DMS 273 treated with DMSO at 0.1 percent for 48 hours (cell line): ENCODE measurements at places on chromosomes 7 and 10.

DNA sequence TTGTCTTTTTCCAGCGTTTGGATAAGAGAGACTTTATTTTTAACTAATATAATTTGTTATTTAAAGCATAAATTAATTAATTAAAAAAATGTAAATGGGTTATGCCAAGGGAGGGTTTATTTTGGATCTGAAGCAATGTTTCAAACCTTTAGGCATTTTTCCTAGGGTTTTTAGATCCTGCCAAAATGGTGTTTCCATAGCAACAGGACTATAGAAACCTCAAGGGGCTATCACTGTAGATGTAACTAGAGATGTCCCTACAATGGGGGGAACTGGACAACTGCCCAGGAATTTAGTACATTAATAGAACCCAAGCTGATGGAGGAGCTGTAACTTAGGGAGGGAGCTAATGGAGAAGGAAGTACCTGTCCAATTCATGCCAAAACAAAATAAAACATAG, 57.3 kb downstream of the SLC39A12 start:
- no peak for DNase-seq

DNA sequence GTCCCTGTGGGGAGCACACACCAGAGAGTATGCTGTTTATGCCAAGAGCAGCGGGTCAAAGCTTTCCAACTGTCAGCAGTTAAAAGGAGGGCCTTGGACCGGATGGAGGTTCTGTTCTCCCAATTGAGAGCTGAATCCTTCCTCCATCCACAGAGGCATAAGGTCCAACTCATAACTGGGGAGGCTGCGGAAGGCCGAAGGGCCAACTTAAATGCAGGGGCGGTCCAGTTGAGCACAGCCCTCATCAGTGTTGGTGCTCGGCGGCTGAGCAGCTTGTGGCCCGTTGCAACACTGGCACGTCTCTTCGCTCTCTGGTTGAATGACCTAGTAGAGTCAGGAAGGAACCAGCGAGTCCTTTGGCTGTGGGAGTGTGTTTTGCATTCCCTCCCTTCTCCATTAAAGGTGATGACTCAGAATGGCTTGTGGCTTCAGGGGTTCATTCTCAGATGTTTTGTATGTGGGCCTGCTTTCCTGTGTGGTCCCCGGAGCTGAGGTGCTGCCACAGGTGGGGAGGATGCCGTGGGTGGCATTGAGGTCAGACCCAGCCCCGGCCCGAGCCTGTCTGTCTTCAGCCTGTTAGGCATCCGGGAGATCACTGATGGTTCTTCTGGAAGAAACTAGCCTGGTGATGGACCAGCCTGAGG, 44.8 kb upstream of the DMBT1 start:
- DNase-seq, result no peak

DNA sequence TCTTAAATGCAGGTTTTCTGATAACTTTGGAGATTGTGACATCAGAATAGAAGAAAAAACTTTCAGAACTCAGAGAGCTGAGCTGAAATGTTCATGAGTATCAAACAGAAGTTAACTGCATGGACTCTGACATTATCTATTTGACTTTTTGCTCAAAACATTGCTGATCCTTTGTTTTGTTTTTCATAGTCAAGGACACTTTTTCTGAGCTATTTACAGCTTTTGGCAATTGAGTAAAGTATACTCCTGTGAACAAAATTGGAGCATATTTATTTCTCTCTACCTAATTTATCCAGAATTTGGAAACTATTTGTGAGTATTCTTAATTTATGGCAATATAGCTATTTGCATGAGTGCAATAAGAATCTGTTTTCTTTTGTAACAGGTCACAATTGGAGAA, 11.1 kb downstream of the KCP start:
- no peak for DNase-seq

GRCh38 chr10:131915990-131916766, 15.4 kb downstream of the PPP2R2D start:
- no peak for DNase-seq

DNA sequence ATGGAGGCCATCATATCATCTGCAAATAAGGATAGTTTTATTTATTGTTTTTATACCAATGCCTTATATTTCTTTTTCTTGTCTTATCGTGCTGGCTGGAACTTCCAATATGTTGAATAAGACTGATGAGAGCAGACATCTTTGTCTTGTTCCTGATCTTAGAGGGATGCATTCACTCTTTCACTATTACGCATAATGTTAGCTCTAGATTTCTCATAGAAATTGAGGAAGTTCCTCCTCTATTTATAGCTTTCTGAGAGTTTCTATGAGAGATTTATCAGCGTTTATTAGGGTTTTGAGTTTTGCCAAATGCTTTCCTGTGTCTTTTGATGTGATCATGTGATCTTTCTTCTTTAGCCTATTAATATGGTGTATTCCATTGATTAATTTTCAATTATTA, 49.3 kb downstream of the COL28A1 start:
- DNase-seq, result no peak

GRCh38 chr7:15305002-15305600, 256.7 kb downstream of the AGMO start:
- peak; percentile 22 for DNase-seq

- no peak for DNase-seq
Measured at GRCh38 chr7:98000356-98000755, 10.4 kb upstream of the OCM2 start.

- no peak for DNase-seq
Measured at GRCh38 chr10:26331371-26331770, 106.8 kb upstream of the APBB1IP start.

GRCh38 chr10:115948465-115948864, 324.5 kb downstream of the GFRA1 start:
- no peak for DNase-seq

DNA sequence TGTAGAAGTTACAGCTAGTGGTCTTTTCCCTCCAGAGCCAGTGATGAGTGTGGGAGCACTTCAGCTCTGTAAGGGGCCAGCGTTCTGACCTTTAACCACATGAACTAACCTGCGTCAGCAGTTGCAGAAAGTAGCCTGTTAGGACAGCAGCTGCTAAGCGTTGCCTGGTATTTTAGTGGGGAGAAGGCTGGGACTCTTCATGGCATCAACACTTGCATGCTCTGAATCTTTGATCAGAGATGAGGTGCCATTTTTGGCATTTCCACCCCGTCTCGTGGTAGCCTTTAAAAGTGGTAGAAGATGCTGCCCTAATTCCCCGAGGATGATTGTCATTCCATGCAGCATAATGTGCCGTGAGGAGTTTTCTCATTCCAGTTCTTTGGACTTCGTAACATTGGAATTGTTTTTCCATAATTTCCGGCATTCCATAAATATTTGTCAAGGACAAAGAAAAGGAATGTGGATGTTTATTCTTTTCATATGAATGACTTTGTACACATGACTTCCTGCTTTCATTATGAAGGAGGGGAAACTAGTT, 92.2 kb downstream of the AVL9 start:
- no peak for DNase-seq

- no peak for DNase-seq
Measured at GRCh38 chr7:8259586-8260222, 2.3 kb downstream of the ICA1 start.

DNA sequence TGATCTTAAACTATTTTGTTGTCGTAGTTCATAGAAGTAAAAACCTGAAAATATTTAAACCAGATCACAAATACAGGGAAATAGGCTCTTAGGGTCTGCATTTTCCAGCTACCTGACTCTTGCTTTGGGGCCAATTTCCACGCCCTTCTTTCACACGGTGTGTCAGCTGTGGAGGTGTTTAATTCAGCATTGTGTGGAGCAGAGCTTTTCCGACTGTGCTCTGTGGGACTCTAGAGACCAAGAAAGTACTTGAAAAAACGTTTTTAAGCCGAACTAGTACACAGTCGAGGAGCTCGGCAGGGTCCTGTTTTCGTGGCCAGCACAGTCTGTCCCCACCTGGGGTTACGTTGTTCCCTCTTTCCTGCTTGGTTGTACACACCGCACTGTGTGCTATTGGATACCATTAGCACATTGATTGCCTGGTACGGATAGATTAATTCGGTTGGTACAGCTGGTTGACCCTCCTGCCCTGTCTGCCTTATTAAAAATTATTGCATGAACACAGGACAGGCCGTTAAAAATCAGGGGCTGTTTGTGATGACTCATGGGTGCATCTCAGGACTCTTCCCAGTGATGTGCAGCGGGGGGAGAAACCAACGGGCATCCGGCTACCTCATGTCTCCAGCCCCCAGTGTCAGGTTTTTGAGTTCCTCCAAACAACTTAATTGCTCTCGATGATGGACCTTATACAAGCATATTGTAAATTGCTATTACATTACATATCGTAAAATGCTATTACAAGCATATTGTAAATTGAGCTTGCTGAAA, 80.7 kb upstream of the BTBD16 start:
- DNase-seq, result no peak

DNA sequence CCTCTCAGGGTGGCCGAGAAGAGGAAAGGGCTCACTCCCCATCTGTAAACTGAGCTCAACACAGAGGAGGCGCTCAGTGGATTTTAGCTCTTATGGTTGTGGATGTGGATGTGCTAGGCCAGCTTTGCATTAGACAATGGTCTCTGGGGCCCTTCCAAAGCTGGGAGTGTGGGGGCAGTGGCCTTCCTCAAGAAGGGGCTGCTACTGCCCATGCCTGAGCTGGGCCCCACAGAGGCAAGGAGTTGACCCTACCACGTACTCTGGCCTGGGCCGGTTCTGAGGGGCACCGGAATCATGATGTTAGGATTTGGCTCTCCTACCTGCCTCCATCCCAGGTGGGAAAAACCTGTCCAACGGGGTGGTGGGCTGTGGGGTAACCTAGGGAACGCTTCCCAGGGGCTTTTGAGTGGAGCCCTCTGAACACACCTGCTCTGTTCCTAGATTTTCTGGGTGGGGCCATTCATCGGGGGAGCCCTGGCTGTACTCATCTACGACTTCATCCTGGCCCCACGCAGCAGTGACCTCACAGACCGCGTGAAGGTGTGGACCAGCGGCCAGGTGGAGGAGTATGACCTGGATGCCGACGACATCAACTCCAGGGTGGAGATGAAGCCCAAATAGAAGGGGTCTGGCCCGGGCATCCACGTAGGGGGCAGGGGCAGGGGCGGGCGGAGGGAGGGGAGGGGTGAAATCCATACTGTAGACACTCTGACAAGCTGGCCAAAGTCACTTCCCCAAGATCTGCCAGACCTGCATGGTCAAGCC, 11.5 kb downstream of the AQP1 start:
- DNase-seq, result no peak

- peak; percentile 79 for DNase-seq
Measured at GRCh38 chr7:13742811-13743210, 246.7 kb downstream of the ETV1 start.

- DNase-seq, result peak; percentile 46
Measured at GRCh38 chr10:71475243-71475871, 78.6 kb downstream of the CDH23 start.

DNA sequence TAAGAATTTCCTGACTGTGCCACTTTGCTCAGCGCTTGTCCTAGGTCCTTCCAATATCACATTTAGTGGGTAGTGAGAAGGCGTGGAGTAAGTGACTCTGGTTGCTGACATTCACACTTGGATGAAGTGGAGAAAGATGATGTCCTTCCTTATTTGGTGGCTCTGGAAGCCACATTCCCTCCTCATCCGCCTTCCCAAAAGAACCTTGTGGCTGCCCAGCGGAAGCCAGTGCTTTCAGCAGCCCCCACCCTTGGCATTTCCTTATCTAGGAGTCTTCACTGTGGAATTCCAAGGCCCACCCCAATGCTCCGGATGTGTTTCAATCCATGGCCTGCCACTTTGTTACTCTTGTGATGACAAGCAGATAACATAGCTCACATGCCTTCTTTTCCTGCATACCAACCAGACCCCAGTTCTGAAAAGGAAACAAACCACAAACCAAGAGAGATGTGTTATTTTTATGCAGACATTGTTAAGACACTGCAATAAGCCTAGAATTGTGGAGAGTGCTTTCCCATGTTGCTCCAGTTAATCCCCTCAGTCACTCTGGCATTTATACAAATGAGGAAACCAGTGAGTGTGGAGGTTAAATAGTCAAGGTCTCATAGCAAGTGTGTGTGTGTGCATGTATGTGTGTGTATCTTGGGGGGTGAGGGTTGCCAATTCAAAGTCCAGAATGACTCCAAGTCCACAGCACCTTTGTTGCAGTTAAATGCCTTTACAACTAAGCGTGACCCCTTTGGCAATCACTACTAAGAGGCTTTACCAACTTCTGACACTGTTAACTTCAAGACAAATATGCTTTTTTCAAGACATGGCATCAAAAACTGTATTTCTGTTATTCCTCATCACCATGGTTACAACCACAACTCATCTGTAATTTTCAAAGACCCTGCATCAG, 10.3 kb upstream of the ANKRD1 start:
- no peak for DNase-seq

- DNase-seq, result no peak
Measured at GRCh38 chr10:75654171-75654771, 222.8 kb downstream of the LRMDA start.

DNA sequence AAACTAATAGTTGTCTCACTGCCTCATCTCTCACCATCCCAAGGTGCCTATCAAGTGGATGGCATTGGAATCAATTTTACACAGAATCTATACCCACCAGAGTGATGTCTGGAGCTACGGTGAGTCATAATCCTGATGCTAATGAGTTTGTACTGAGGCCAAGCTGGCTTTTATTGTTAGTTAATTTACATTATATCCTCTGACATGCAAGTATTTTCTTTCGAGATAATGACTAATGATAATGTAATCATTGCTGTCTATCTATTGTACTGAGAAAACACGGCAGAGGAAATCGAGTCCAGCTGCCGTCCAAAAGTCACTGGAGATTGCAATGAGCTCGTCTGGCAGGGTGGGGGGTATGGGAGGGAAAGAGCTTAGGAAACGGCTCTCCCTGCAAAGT, 172.4 kb upstream of the LANCL2 start:
- DNase-seq, result peak; percentile 9

DNA sequence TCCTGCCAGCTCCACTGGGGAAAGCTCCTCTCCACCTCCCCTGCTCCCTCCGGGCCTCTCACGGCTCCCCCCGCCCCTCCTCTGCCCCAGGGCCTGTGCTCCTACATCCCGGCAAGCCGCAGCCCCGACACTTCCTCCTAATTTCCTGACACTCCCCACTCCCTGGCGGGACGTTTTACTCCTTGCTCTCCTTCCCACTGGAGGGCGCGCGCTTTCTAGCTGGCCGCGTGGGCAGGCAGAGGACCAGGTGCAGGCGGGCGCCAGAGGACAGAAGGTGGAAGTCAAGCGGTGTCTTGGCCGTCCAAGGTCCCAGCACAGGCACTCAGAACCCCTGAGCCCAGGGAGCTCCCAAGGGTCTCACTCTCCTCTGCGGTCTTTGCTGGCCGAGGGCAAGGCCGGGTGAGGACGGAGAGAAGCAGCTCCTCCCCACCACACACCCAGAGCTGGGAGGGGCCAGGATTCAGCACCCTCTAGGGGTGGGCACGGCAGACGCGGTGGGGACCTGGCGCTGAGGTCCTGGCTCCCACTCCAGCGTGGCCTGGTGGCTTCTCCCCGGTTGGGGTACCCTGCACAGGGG, 19.1 kb downstream of the ADAM8 start:
- DNase-seq, result no peak

- DNase-seq, result no peak
Measured at GRCh38 chr10:48309711-48310226, 3.3 kb downstream of the MAPK8 start.

- no peak for DNase-seq
Measured at GRCh38 chr10:62788861-62789467, 15.6 kb upstream of the ADO start.

DNA sequence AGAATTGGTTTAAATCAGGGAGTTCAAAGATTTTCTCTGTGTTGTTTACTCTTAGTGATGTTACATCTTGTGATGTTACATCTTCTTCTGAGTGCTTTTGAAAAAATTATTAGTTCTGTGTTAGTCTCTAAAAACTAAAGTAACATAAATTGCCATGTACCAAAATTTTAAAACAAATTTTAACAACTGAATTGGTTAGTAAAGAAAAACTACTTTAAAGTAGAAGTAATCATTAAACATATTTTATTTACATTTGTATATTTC, 5.2 kb upstream of the IGF2BP3 start:
- no peak for DNase-seq

- DNase-seq, result no peak
Measured at GRCh38 chr10:55627501-55628051, 733.5 kb downstream of the ZWINT start.
